ENCODE measurements at places on chromosomes 2 and 18.

DNA sequence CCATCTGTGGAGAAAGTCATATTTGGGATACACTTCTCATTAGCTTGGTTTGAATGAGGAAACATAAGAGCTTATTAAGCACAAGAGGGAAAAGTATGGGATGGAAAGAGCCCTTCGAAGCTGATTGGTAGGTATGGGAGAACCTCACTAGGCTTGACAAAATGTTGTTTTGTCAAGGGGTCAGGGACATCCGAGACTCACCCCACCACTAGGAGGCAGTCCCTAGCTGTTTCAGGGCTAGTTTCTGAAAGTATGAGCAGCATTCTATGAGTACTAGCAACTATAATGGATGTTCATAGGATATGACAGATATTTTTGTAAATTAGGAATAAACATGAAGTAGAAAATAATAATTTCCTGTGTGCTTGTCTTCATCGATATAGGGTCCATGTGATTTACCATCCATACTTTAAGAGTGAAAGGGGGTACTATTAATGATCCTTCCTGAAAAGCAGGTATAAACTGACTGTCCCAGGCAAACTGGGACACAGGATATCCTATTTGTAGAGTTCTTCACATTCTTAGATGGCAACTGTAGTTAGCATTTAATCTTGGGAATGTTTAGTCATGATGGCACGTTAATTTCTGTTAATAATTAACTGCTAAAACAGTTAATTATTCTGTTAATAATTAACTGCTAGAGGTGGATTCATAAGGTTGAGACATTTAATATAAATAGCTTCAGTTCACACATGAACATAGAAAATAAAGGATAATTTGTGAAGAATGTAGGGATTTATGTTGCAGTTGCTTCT, 28.4 kb downstream of the OTX1 start:
- peak; percentile 50 for DNase-seq

GRCh38 chr2:30293303-30293921, 62.1 kb downstream of the LBH start:
- DNase-seq: peak; percentile 90

GRCh38 chr18:77369644-77370043, 120.0 kb downstream of the GALR1 start:
- DNase-seq: no peak

GRCh38 chr18:79685281-79685680, 5.7 kb downstream of the CTDP1 start:
- no peak for DNase-seq

- DNase-seq: no peak
Measured at GRCh38 chr2:207149249-207150213, 16.2 kb downstream of the KLF7 start.
